RCC 7860 (cell line): ENCODE measurements at places on chromosomes 6 and 20.

DNA sequence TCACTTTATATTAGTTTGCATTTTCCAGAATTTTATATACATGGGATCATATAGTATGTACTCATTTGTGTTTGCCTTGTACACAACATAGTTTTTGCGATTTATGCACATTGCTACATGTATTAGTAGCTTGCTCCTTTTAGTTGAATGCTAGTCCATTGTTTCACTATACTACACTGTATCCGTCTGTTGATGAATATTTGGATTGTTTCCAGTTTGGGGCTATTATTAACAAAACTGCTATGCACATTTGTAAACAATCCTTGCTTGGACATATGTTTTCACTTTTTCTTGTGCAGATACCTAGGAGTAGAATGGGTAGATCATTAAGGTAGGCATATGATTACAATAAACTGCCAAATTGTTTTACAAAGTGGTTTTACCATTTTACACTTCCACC, 3.9 kb upstream of the LRRC1 start:
- DNase-seq = no peak

DNA sequence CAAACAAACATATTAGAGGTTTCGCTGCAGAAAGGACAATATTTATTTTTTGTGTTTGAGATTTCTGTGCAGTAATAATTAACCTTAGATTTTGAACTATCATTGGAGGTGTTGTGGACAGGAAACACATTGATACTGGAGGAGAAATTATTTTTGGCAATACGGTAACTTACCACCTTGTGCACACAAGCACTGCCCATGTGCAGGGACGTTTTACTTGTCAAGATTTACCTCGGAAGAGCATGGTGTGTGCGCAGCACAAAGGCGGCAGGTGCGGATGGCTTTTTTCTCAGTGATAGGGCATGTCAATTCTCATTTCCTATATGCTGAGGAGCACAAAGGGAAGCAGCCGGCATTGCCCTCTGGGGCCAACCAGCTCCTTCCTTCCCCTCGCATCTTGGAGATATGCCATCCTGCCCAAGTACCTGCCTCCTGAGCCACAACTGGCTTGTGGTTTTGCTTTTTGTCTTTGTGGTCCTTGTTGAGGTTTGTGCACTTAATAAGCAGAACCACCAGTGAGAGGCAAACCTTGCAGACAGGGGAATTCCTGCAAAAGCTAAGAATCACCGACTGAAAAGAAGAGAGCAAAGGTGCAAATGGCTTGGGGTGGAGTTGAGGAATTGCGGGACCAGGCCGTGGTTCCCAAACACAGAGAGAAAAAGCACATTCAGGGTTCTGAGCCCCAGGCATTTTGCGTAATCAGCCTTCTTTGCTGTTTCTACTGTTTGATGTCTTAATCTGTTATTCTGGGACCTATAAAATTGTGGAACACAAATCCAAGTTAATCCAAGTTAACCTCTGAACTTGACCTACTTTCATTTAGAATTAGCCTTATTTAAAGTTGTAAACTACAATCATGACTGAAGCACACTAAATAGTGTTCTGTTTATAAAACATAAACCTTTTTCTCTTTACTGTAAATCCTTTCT, 21.9 kb downstream of the SAMD5 start:
- DNase-seq = peak; percentile 9

- DNase-seq = peak; percentile 84
These were observed 44.1 kb downstream of the NEDD9 start for GRCh38 chr6:11188161-11188915.

- DNase-seq = no peak
These were observed 3.0 kb upstream of the VEGFA start for GRCh38 chr6:43766964-43767461.

DNA sequence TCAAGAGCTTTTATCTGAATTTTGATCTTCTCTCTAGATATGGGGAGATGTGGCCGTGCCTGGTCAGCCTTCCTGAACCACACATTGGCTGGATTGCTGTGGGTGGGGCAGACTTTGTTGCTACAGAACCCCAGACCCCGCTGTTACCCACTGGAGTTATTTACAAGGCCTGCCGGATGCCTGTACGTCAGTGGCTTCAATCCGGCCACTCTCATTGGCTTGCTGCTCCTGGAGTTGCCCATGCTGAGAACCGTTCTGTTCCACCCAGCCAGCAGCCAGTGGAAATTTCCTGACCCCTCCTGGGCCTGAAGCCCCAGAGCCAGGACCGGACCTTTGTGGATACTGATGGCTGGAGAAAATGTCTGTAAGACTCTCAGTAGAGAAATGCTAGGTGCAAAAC, 101.9 kb downstream of the TFAP2C start:
- no peak for DNase-seq

GRCh38 chr20:4418141-4418540, 303.6 kb upstream of the PRND start:
- DNase-seq = no peak

- DNase-seq = peak; percentile 45
These were observed 31.7 kb upstream of the IL20RA start for GRCh38 chr6:137076277-137077068.

DNA sequence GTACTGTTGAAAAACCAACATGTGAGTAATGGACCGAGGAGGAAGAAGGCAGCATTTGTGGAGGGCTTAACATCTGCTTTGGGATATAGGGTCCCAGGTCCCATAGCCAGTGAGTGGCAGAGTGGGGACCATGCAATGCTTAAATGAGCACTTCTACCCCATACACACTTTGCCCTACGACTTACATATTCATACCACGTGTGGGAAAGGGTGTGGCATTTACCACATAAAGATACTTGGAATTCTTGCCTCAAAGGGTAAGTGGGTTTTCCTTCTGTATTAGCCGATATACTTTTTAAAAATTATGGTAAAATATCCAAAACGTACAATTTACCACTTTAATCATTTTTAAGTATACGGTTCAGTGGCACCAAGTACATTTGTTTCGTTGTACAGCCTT, 199.3 kb downstream of the BACH2 start:
- no peak for DNase-seq

GRCh38 chr6:93581371-93581770, 162.0 kb upstream of the EPHA7 start:
- no peak for DNase-seq

DNA sequence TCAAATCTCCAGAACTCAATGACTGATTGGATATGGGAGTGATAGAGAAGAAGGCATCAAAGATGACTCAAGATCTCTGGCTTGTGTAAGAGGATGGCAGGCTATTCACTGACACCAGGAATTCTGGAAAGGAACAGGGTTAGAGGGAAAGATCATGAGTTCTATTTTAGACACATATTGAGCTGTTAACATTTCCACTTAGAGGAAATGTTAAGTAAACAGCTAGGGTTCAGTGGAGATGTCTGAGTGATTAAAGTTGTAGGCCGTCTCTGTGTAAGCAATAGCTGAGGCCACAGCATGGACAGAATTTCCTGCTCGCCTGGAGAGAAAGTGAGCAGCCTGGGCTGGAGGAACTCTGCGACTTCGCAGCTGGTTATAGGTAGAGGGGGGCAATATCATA, 21.0 kb downstream of the ZC3H12D start:
- DNase-seq = no peak

GRCh38 chr6:43627008-43627825, 1.8 kb downstream of the GTPBP2 start:
- DNase-seq = peak; percentile 95

- DNase-seq = peak; percentile 64
These were observed 107.2 kb downstream of the ASXL1 start for GRCh38 chr20:32465092-32465900.

- no peak for DNase-seq
These were observed 3.4 kb downstream of the ASF1A start for GRCh38 chr6:118897386-118897785.

DNA sequence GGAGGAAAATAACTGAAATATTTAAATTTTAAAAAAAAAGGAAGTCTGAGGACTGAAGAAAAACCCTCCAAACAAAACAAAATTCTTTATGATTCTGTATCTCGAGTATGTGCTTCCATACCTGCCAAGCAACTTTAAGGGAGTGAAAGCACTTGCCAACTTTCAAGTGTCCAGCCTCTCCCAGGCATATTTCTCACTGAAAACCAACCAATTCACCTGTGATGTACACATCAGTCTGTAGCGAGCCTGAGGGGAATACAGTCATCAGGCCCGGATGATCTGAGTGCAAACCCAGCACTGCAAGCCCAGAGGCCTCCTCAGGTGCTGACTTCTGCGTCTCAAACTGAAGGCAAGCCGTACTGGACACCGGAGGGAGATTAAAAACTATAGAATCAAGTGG, 164.8 kb upstream of the NT5E start:
- no peak for DNase-seq

DNA sequence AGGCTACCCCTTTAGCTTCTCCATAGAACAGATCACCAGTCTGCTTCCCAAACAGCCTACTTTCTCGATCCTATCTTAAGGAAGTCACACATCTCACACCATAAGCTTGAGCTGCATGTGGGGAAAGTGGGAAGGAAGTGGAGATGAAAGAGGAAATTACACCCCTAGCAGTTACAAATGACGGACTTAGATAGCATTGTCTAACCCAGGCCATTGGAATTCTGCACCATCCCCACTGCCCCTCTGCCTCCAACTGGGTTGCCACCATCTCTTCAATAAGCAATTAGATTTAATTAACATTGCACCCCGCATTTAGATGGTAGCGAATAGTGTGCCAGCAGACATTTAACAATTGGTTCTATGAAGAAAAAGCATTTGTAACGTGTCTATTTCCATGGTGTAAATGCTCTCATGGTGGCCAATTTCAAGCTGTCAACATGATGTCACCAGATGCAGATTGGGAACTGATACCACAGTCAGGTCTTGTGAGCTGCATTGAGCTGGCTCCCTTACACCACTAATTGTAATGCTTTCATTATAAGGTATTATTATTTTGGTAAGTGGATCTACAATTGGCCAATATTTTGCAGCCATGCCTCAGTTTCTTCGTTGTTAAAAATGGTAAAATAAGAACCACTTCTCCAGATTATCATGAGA, 124.7 kb downstream of the CD24 start:
- DNase-seq = no peak

DNA sequence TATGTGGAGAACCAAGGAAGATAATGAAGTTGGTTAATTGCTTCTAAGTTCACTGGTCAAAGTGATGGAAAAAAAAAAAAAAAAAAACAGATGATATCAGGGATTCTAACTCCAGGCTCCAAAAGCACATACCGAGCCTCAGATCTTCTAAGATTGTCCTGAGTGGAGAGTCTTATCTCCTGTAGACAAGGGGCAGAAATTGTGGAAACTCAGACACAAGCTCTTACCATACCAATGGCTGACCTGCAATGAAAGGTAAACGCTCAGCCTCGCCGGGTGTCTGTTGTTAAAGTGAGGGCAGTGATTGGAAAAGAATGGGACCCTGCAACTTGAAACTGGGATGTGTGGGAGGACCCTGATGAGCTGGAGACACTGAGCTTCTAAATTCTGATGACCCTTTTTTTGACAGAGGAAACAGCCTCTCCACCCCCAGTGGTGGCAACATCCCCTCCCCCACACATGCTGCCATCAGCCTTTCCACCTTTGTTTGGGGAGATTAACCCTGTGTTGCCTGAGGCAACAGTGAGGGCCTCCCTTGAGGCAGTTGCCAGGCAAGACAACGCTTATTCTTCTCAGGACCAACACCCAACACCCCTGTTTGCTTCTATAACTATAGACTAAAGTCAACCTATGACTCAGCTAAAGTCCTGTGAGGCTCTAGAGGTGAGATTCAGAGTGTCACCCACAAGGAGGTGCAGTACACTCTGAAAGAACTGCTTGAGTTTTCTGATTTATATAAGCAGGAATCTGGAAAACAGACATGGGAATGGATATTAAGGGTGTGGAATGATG, 154.0 kb downstream of the THBS2 start:
- no peak for DNase-seq

DNA sequence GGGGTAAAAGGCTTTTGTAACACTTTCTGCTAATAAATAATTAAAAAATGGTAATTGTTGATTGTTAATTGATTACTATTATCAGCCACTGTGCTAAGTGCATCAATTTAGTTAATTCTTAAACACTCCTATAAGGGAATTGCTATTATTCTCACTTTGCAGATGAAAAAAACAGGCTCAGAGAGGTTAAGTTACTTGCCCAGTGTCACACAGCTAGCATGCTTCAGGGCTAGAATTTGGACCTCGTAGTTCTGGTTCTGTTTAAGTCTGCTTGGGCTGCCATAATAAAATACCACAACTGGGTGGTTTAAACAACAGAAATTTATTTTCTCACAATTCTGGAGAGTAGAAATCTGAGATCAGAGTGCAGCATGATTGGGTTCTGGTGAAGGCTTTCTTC, 164.8 kb upstream of the TBX18 start:
- no peak for DNase-seq

GRCh38 chr6:36120539-36120938, 9.8 kb upstream of the MAPK13 start:
- no peak for DNase-seq

GRCh38 chr6:6074190-6074589, 67.5 kb upstream of the NRN1 start:
- DNase-seq = no peak

GRCh38 chr20:17536944-17537444, 5.8 kb upstream of the BFSP1 start:
- peak; percentile 44 for DNase-seq

DNA sequence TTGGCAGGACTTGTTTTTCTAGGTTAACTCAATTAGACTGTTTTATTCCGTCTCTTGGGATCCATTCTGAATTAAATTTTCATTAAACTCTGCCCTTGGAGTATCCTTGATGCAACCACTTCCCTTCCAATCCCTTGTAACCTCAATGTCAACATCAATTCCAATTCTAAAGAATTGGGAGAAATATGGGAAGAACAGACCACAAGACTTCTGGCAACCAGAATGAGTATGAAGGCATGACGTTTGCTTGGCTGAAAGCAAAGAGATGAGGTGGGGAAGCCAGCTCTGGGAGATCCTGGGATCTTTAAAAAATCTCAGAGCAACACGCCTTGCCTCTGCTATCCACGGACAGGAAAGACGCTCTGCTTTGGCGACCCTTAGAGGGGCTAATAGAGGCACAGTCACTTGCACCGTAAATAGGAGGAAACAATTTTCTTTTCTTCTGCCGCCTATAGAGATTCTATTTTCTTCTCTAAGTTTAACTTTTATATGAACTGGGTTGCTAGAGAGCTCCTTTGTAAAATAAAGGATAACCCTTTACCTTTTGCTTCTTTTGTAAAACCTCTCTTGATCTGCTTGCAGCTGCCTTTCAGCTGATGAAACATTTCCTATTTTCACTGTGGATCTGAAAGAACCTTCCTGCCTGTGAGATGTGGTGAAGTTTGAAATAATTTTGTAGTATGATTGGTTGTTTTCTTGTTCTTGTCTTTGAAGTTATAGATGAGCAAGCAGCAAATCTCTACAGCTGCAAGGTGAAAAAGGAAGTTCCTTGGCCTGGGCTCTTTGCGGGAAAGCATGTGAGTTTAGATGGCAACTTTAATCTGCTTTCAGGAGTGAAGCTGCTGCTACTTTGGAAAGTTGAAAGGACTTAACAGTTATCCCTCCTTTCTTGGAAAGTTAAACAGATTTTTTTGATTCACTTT, at the start of gene ASIP:
Gene ASIP, plus strand, starts transcription at position 731 of the 923 bp plus-strand sequence. CDS start 18,952 bp downstream, outside the sequence.
- no peak for DNase-seq

GRCh38 chr20:57482796-57483195, 42.1 kb downstream of the CTCFL start:
- no peak for DNase-seq

- DNase-seq = no peak
These were observed 52.7 kb upstream of the MYB start for GRCh38 chr6:135128268-135128914.
